ENCODE measurements at places on chromosomes 7 and 10. TPM values are rescaled to one million over a fixed set of nuclear protein-coding genes. Genes with fewer than 3 reads are reported as not detected.

CHST15 gene
- total RNA-seq, result 18.3 TPM

PODXL gene
- total RNA-seq, result 43.7 TPM

RELN gene
- 31.9 TPM for total RNA-seq

FKBP9 gene
- total RNA-seq, result 198 TPM

AKR1C2 gene
- total RNA-seq, result 2.8 TPM

GPR26 gene
- 0.10 TPM for total RNA-seq

- DNase-seq, result peak; percentile 13
Measured at GRCh38 chr7:22934473-22935065, 79.4 kb downstream of the HYCC1 start.

GRCh38 chr10:6207658-6208057 lies 4.9 kb downstream of the PFKFB3 start:
- no peak for DNase-seq

GRCh38 chr10:29420744-29421143 lies 131.9 kb downstream of the LYZL1 start:
- DNase-seq, result peak; percentile 8

DNA sequence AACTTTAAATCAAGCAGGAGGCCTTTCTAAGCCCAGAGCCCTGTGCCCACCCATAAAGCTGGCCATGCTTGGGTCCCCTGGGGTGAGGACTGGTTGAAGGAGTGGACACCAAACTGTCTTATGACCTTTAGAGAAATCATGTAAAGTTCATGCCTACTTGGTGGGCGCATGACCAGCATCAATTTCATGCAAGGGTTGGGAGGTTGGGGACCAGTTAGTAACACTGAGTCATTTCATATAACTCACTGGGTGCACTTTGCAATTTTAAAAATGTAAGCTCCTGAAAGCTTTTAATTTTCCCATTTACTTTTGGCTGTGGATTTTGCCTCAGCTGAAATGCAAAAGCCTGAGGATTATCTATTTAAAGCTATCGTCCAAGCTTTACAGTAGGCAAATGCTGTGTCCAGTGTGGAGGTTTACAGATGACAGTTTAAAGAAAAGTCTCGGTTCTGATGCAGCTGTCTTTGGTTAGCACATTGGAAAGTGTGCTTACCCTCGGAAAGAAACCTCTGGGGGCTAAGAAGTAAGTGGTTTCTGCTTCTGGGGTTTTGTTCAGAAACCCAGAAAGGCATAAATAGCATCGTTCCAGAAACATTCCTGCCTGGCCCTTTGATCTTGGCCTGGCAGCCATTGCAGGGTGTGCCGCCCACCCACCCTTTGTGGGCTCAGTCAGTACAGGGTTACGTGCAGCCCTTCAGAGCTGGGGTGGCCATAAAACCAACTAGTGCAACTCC lies 48.8 kb upstream of the CHST15 start:
- DNase-seq, result peak; percentile 66

DNA sequence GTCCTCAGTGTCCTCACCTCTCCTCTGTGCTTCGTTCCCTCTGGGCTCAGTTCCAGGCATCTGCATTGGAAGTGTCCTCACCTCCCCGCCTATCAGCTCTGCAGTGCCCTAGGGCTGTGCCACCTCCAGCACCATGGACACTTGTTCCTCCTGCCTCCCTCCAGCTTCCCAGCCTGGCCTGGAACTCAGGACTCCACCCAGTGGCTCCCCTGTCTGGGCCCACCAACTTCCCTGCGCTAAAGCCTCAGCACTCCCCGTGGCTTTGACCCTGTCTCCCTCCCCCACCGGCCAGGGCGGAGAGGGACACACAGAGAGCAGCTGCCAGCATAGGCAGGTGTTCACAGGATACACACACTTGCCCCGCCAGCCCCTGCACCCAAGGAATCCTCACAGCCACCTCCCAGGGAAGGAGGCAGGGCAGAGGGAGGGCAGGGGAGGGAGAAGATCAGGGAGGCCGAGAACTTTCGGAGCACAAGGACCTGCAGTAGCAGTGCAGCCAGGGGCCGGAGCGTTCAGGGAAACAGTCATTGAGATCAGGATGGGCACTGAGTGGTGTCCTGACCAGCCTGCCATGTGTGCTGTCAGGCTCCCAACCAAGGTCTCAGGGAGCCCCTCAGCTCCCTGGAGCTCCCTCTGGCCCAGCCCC lies 31.3 kb downstream of the ANXA8 start:
- DNase-seq, result peak; percentile 34

DNA sequence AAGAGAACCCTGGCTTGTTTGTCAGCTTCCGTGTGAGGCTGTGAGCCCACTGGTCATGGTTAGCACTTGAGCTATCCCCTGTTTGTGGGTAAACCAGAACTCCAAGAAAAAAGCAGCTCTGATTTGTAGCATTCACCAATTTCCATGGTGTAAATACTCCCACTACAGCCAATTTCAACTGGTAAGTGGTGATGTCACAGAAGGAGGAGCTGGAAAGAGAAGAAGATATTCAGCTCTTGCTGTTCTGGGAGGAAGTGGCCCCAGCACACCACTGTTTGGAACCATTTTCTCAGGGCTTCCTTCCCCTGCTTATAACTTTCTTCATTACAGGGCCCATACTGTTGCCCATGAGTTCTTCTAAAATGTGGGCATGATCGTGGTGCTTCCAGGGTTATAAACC lies 500.1 kb upstream of the ZMIZ1 start:
- no peak for DNase-seq

- DNase-seq, result no peak
Measured at GRCh38 chr7:69184339-69184738, 413.9 kb upstream of the AUTS2 start.

- no peak for DNase-seq
Measured at GRCh38 chr10:48541144-48541795, 63.6 kb downstream of the ARHGAP22 start.

- DNase-seq, result peak; percentile 93
Measured at GRCh38 chr10:97570789-97571471, 1.6 kb upstream of the ANKRD2 start.

GRCh38 chr10:132616170-132616995 lies 78.8 kb downstream of the INPP5A start:
- no peak for DNase-seq
